Osteocyte (in vitro differentiated cells): ENCODE measurements at places on chromosomes 1 and 21. TPM values are rescaled to one million over a fixed set of nuclear protein-coding genes. Genes with fewer than 3 reads are reported as not detected.

- no peaks in the 10 kb centered on the region for H3K36me3 ChIP-seq
- no peaks in the 10 kb centered on the region for H3K4me1 ChIP-seq
- H3K4me3 ChIP-seq = no peak overlapping the region
- H3K27me3 ChIP-seq = no peaks in the 10 kb centered on the region
Measured at GRCh38 chr1:82401116-82401515, 600.4 kb downstream of the ADGRL2 start.

GRCh38 chr1:4005431-4005830, 105.4 kb upstream of the C1orf174 start:
- DNase-seq = no peak
- H3K4me1 ChIP-seq = no peaks in the 10 kb centered on the region
- no peaks in the 10 kb centered on the region for H3K27me3 ChIP-seq
- H3K36me3 ChIP-seq = no peaks in the 10 kb centered on the region

GRCh38 chr1:31441970-31442647, 29.1 kb downstream of the SERINC2 start:
- no peaks in the 10 kb centered on the region for H3K36me3 ChIP-seq
- H3K27ac ChIP-seq = no peak overlapping the region
- H3K27me3 ChIP-seq = peaks cover 16% of the 10 kb centered on the region
- H3K4me3 ChIP-seq = no peak overlapping the region

- H3K27ac ChIP-seq = no peak overlapping the region
- DNase-seq = no peak
- H3K4me1 ChIP-seq = peaks cover 13% of the 10 kb centered on the region
- no peaks in the 10 kb centered on the region for H3K36me3 ChIP-seq
Measured at GRCh38 chr1:100538913-100539835, 1.2 kb downstream of the GPR88 start.

DNA sequence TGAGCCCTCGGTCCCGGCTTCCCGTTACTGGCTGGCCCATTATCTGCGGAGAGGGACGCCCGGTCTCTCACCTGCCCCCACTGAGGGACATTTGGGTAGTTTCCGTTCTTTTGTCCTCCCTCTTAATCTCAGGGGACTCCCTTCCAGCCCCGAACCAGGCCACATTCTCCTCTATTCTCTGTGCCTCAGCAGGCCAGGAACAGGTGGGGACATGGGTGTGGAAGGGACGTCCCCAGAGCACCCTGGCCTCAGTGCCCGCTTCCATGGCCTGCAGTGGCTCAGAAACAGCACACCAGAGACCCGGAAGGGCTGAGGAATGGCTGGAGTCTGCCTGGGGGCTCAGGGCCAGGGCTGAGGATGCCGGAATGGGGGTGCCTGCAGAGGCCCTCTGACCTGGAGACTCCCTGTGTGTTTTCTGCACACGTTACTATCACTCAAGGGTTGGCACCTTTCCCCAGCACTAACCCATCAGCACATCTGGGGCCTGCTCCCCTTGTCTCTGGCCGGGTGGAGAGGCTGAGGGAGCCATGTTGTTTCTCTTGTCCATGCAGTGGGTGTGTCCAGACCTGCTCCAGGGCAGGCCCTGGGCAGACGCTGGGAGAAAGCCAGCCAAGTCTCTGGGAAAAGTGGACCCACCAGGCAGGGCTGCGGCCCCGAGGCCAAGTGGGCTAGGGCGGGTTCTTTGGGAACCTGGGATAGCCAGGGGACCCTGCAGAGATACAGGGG, 10.0 kb upstream of the DNMT3L start:
- H3K4me3 ChIP-seq = no peak overlapping the region
- H3K27ac ChIP-seq = no peak overlapping the region
- H3K36me3 ChIP-seq = no peaks in the 10 kb centered on the region
- DNase-seq = no peak

Gene CD5L
- total RNA-seq = not detected in 2 replicates

- H3K4me3 ChIP-seq = no peak overlapping the region
- peaks cover 18% of the 10 kb centered on the region for H3K27me3 ChIP-seq
- no peak for DNase-seq
- no peaks in the 10 kb centered on the region for H3K36me3 ChIP-seq
- no peak overlapping the region for H3K27ac ChIP-seq
Measured at GRCh38 chr1:208500375-208500774, 256.2 kb upstream of the PLXNA2 start.

GRCh38 chr1:164971391-164971790, 385.1 kb downstream of the LMX1A start:
- DNase-seq = no peak
- H3K27ac ChIP-seq = no peak overlapping the region
- no peak overlapping the region for H3K4me3 ChIP-seq
- H3K36me3 ChIP-seq = no peaks in the 10 kb centered on the region
- no peaks in the 10 kb centered on the region for H3K4me1 ChIP-seq

DNA sequence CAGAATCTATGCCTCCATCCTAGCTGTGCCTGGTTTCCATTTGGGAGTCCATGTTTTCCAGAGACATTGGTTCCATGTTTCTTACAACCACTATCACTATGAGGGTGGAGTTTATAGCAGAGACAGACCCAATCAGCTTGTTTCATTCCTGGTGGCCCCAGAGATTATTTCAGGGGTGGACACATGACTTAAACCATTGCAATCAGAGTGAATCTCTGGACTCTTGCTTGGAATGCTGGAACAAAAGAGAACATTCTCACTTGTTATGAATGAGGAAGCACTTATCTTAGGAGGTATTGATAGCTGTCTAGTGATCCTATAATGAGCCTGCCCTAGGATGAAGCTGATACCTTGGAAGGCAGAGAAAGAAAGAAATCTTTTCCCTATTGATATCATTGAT, 250.3 kb downstream of the ATG4C start:
- H3K27me3 ChIP-seq = peaks cover 5% of the 10 kb centered on the region
- H3K4me3 ChIP-seq = no peak overlapping the region
- H3K4me1 ChIP-seq = no peaks in the 10 kb centered on the region
- no peak overlapping the region for H3K27ac ChIP-seq

GRCh38 chr1:240093120-240093961, 1.7 kb downstream of the FMN2 start:
- H3K4me1 ChIP-seq = peaks cover 28% of the 10 kb centered on the region
- no peaks in the 10 kb centered on the region for H3K36me3 ChIP-seq
- H3K27me3 ChIP-seq = no peaks in the 10 kb centered on the region
- peak; percentile 85 for DNase-seq

GRCh38 chr1:105210747-105211146, 1461.0 kb downstream of the AMY1C start:
- H3K4me3 ChIP-seq = no peak overlapping the region
- no peaks in the 10 kb centered on the region for H3K4me1 ChIP-seq
- no peaks in the 10 kb centered on the region for H3K36me3 ChIP-seq
- no peak overlapping the region for H3K27ac ChIP-seq

GRCh38 chr1:53754484-53755312, 15.7 kb upstream of the GLIS1 start:
- no peak overlapping the region for H3K27ac ChIP-seq
- DNase-seq = peak; percentile 82
- no peak overlapping the region for H3K4me3 ChIP-seq
- no peaks in the 10 kb centered on the region for H3K36me3 ChIP-seq

DNA sequence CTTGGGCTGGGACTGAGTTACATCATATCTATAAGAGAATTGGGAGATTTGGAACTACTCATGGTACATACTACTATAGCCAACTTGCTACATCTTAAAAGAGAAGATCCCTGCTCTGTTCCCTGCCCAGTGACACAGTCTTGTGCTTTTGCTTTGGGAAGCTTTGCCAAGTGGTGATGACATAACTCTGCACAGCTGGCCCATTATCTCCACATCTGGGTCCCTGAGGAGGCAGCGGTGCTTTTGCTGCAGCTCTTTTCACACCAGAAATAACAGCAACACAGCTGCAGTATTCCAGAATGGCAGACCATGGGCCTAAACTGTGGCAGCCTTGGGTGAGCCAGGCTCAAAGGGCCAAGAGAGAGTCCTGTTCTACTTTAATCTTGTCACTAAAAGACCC, 296.0 kb downstream of the HHAT start:
- H3K36me3 ChIP-seq = no peaks in the 10 kb centered on the region
- H3K4me3 ChIP-seq = no peak overlapping the region
- H3K27me3 ChIP-seq = no peaks in the 10 kb centered on the region
- H3K4me1 ChIP-seq = no peaks in the 10 kb centered on the region
- DNase-seq = no peak

- H3K4me1 ChIP-seq = peaks cover 10% of the 10 kb centered on the region
- no peak overlapping the region for H3K27ac ChIP-seq
Measured at GRCh38 chr1:204373911-204374310, 14.2 kb upstream of the PLEKHA6 start.

Gene CD53
- not detected in 2 replicates for total RNA-seq

Gene TNFRSF18
- not detected in 2 replicates for total RNA-seq
